ENCODE measurements at places on chromosomes 11 and 22. TPM values are rescaled to one million over a fixed set of nuclear protein-coding genes. Genes with fewer than 3 reads are reported as not detected.

The RIC3 gene
- 9.4 TPM for total RNA-seq

The JAM3 gene
- 9.6 TPM for total RNA-seq

- peak; percentile 81 for DNase-seq
These were observed 10.7 kb upstream of the NLRP6 start for GRCh38 chr11:267491-267994.

DNA sequence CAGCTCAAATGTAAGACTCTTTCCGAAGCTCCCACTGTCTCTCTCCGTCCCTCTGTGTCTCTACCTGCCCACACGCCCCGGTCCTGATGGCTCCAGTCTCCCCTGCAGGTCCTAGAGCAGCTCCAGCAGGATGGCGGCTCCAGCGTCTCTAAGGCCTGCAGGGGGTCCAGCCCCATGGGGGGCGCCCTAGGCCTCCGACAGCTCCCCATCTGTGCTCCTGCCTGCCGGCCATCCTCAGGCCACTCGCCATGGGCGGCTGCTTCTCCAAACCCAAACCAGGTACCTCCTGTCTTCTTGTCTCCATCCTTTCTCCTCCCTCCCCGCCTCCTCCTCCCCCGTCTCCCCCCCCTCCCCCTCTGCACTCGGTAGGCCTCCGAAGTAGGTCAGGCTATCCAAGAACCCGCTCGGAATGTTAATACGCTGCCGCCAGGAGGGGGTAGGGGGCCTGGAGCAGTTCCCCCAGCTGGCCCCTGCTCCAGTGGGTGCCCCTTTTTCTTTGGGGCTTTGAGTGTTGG lies 699 bp downstream of the AIFM3 start:
- no peak for DNase-seq

The SIK2 gene
- 10.2 TPM for total RNA-seq

DNA sequence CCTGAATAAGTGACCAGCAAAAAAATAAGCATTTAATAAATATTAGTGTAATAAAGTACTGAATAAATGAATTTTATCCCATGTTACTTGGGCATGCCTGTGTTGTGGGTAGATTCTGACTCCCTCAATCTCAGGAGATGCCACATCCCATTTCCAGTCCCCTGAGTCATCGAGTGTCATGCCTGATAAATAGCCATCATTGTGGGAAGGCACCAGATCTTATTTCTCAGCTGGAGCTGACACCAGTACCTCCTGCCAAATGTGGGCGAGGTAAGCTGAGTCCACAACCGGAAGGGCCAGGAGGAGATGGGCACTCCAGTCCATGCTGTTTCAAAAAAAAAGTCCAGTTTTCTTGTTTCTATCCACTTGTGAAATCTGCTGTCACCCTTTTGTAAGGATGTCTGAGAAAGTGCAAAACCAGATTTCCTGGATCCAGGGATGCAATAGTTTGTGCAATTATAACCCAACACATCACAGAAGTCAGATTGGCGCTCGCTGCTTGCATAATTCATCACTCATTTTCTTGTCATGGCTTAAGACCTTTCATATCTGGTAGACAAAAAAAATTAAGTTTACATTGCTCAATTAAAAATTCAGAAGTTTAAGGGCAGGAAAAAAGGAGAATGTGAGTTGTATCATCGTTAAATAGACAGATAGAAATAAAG lies 311.6 kb downstream of the MIAT start:
- no peak for DNase-seq

The PATE4 gene
- total RNA-seq = not detected

The APLP2 gene
- total RNA-seq = 16.5 TPM

DNA sequence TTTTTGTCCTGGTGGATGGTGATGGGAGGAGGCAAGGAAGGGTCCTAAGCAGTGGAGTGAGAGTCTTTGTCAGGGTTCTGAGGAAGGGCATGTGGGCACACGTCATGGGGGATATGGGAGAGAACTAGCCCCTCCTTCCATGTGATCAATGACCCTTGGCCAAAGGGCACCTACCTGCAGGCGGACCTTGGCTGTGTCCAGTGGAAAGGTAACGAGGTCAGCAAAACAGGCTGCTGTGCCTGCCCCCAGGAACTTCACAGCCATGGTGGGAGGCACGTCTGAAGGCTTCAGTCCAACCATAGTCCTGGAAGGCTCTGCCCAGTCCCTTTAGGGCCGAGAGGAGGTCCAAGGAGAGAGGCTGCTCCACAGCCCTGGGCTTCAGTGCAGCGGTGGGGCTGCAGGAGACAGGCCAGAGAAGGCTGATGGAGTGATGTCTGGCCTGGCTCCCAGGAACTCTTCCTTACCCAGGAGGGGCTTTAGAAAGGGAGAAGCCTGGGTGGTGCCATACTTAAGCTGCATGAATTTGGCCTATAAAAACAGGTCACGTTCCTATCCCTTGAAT lies 2.1 kb downstream of the UCP3 start:
- DNase-seq = no peak

DNA sequence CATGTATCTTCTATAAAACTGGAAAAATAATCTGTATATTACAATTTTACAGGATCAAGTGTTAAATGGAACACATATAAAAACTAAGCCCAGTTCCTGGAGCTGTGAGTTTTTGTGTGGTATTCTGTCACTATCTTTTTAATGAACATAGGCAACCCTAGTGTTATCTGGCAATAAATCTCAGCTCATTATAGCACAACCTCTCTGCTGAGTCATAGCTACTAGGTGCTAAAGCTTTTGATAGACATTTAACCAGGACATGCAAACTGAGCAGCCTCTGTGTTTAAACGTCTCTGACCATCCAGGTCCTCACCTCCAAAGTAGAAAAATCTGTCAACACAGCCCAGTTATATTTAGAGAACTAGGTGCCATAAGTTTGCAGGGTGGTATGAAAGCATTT lies 91.0 kb upstream of the CARD18 start:
- no peak for DNase-seq

DNA sequence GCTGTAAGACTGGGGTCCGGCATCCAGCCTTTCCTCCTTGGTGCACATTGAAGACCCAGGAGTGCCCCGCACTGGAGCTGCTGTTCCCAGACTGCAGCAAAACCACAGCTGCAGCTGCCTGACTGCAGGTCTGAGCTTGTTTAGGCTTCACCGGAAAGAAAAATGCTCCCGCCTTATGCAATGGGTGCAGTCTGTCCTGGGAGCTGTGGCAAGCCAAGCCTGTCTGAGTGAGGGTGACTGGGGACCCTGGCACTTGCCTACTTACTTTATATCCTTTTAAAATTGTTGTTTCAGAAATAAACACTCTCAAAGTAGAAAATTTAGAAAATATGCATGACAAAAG lies 23.3 kb upstream of the CD44 start:
- no peak for DNase-seq

DNA sequence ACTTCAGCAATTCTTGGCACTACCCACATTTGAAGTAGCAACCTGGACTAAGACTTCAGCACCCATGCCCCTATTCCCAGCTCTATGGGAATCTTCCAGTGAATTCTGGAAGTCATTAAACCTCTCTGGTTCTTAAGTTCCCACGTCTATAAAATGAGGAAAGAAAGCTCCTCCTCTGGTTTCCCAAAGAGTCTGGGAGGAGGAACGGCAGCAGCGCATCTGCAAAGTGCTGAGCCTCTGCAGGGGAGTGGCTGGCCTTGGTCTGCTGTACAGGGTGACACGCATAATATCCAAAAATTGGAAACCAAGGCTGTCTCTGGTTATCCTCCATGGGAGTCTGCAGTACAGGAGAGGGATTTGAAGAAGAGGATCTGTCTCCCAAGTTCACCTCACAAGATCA lies 73.6 kb upstream of the TP53I11 start:
- DNase-seq = no peak

DNA sequence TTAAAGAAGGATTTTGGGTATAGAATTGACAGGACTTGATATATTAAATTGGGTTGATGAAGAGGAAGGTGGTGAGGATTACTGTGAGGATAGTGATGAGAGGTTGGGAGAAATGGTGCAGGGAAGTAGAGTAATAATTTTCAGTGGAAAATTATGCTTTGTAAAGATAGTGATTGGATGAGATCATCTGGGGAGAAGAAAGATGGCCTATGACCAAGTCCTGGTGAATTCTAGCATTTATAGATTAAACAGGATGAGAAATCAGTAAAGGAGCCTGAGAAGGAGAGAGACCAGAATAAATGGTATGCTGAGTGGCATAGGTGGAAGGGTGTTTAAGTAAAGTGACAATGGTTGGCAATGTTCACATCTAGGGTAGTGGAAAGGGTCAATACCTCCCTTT lies 15.0 kb downstream of the IPO7 start:
- no peak for DNase-seq

GRCh38 chr22:40020956-40021355 lies 26.2 kb downstream of the FAM83F start:
- no peak for DNase-seq

- DNase-seq = no peak
These were observed 147.6 kb downstream of the MIAT start for GRCh38 chr22:26804911-26805539.

The CRYBB3 gene
- not detected for total RNA-seq

- DNase-seq = peak; percentile 96
These were observed 501 bp upstream of the TTLL12 start for GRCh38 chr22:43187171-43188099.

DNA sequence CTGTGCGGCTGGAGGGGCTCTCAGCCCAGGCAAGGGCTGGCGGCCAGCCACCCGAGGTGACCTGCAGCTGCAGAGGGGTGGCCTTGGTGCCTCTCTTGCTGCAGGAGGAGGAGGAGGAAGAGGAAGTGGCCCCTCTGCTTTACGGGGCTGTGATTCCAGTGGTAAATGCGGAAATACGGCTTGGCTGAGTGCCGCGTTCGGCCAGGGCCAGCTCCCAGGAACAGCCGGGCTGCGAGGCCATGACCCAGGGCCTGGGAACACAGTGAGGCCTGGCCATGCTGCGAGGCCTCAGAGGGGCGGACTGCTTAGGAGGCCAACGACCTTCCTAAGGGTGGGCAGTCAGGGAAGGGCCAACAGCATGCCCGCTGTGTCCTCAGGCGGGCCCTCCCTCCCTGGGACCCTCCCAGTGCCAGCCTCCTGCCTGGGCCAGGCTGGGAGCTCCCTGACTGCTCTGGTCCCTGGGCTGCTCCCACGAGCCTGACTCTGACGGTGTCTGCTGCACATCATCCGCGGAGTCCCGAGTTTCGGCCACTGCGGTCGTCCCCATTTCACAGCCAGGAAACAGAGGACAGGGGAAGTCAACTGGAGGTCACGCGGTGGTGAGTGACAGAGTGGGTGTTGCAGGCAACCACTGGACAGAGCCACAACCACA lies 20.8 kb upstream of the PPARA start:
- DNase-seq = no peak

The LRRC32 gene
- total RNA-seq = 0.23 TPM

The MMP12 gene
- not detected for total RNA-seq

The SLC7A4 gene
- total RNA-seq = 0.16 TPM

GRCh38 chr22:33866511-33866910 lies 53.8 kb downstream of the LARGE1 start:
- no peak for DNase-seq

- peak; percentile 83 for DNase-seq
These were observed 13.2 kb downstream of the NAA40 start for GRCh38 chr11:63951779-63952536.

The OR52N1 gene
- total RNA-seq = not detected

GRCh38 chr11:59247531-59248227 lies 35.0 kb upstream of the MPEG1 start:
- DNase-seq = peak; percentile 54

DNA sequence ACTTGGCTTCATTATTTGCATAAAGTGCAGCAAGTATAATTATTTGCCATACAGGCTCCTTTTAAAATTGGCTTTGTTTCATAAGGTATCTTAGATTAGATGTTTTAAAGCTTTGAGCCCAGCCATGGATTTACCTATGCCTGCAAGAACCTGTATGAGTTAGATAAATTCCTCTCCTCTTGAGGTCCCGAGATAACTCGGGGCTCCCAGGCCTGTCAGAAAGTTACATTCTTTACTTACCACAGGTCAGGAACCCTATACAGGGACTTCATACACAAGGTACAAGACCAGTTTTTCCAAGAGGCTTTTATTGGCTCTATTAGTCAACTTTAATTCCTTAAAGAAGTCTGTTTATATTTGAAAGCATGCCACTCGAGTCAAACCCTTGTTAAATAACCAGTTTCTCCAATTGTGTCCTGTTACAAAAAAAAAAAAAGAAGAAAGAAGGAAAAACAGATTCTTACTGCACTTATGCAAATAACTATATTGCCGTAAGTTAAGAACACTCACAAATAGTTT lies 2.3 kb upstream of the C1QTNF6 start:
- no peak for DNase-seq

GRCh38 chr11:75481223-75481921 lies 44.4 kb downstream of the GDPD5 start:
- DNase-seq = no peak

DNA sequence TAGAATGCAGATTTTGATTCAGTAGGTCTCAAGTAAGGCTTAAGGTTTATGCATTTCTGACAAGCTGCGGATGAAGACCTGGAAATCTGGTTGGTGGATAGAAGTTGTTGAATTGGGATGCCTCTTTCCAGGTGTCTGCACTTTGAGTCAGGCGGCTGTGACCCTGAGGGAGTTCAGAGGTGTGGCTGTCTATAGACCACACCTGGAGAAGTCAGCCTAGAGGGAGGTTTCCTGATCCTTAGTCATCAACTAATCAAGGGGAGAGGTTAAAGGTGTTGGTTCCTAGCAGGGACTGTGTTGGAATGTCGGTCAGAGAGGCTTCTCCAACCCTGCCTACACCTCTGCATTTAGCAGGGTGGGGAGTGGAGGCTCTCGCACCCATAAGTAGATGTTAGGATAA lies 8.0 kb downstream of the GLB1L2 start:
- no peak for DNase-seq

DNA sequence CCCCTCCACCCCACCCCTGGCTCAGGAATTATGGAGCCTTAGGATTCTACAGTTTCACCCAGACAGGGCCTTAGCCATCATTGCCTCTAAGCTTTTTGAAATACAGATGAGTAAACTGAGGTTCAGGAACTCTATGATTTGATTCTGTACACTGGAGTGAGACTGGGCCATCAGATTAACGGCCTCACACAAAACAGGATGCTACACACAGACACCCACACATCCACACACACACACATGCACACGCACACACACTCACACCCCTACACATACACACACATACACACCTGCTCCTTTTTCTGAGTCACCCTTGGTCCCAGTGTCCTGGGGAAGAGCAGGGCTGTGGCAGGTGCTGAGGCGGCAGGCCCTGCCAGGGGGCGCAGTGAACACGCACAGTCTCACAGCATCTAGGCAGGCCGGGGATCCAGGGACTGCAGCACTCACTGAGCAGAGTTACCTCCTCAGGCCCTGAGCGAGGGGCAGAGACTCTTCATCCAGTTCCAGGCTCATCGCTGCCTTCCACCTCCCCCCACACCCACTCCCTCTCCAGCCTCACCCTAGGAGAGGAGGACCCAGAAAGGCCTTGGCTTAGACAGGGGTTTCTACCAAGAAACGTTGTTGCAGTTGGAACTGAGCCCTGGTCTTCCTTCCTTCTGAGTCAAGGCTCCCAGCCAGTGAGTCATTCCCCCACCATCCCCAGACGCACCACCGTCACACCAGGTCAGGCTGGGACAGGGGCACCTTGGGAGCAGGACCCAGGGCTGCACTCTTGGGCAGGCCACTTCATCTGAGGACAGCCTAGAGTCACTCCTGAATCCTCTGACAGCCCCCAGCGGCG lies 89.8 kb upstream of the PARVA start:
- DNase-seq = peak; percentile 19

All from activated CD8-positive, alpha-beta T cell treated with anti-CD3 and anti-CD28 coated beads, Interleukin-2, amount 10 ng/mL, durations not matched to agents 7 days and 5 days (primary cell).